Activated T-cell treated with anti-CD3 and anti-CD28 coated beads for 48 hours (primary cell): ENCODE measurements at places on chromosomes 7 and 10.

DNA sequence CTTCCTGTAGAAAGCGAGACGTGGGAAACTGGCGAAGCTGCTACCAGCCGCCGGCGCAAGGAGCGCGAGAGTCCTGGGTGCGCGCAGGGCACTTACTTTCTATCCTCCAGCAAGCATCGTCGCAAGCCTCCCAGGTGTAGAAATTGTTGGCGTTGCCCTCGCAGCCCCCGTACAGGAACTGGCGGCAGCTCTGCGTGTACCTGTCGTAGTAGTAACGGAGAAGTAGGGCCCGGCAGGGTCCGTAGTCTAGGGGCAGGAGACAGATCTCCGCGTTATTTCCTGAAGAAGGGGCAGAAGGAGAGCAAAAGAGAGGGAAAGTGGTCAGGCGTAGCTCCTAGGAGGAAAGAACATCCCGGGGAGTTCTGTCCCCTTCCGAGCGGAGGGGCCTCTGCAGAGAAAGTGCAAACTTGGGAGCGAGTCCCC is 501 bp downstream of the TFPI2 start:
- DNase-seq = no peak

DNA sequence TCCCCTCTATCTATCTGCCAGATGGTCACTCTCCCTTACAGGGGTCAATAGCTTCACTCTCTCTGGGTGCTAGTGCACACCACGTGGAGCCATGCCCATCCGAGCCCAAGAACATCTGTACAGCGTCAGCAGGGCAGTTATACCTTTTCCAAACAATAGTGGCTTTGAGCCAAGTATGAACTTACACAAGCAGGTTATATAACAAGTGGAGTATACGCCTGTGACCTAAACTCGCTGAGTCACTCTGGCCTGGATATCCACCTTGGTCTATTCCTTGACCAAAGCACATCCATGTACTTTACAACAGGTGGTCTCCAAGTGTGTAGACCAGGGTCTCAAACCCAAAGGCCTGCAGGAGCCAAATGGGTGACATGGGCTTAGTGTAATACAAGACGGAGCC is 20.3 kb downstream of the PLAC9 start:
- DNase-seq = no peak

DNA sequence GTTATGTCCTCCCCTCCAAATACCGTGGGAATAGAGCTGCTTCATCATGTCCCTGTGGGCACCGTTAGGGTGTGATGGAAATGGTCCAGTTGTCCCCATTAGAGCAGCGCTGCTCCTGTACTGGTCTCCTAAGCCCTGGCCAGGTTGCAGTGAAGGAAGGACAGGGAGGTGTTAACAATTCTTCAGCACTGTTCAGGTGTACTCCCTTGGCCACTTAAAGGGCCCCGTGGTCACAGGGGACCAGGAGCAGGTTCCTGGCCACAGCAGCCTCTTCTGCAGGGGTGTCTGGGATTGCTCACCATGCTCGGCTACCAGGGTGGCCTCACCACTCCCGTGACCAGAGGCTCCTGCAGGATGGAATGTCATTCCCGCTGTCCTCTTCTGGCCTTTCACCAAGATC is 65.8 kb downstream of the MINDY4 start:
- no peak for DNase-seq

GRCh38 chr7:24971333-24972165 is 8.4 kb downstream of the OSBPL3 start:
- no peak for DNase-seq

DNA sequence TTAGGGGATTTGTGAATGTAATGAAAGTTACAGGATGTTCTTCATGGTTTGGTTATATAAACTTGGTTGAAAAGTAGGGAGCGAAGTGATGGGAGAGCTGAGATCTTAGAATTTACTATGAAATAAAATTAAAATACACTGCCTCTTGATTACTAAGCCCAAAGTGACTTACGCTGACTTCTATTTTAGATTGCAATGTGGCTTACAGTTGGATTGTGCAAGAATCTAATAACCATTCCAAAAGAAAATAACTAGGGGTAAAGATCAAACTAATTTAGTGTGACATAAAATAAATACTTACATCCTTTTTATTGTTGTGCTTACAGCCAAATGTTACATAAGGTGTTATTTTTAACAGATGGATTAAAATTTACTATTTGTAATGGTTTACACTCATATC is 15.3 kb downstream of the WNT16 start:
- DNase-seq = no peak

DNA sequence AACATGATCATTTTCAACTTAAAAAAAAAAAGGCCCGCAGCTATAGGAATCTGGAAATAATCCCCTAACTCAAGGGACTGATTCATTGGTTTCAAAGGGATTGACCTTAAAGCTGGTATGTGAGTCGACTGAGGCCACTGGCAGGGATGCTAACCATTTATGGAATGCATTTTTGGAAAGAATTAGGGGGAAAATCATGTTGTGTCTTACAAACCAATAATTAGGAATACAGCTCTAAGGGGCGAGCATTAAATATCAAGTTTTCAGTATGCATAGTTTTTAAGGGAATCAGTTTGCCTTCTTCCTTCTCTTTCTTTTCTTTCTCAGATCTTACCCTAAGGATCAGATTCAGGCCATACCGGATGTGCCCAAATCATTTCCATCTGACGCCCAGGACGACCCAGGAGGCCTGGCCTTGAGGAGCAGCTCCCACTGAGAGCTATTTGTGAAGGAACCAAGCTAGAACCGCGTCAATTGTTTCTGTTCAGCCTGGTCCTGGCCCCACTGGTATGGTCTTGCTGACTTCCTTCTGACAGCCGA is 48.7 kb downstream of the BPGM start:
- DNase-seq = no peak
